ENCODE measurements at places on chromosomes 13 and 19.

- DNase-seq, result no peak
Measured at GRCh38 chr19:6095760-6096159, 14.5 kb downstream of the RFX2 start.

DNA sequence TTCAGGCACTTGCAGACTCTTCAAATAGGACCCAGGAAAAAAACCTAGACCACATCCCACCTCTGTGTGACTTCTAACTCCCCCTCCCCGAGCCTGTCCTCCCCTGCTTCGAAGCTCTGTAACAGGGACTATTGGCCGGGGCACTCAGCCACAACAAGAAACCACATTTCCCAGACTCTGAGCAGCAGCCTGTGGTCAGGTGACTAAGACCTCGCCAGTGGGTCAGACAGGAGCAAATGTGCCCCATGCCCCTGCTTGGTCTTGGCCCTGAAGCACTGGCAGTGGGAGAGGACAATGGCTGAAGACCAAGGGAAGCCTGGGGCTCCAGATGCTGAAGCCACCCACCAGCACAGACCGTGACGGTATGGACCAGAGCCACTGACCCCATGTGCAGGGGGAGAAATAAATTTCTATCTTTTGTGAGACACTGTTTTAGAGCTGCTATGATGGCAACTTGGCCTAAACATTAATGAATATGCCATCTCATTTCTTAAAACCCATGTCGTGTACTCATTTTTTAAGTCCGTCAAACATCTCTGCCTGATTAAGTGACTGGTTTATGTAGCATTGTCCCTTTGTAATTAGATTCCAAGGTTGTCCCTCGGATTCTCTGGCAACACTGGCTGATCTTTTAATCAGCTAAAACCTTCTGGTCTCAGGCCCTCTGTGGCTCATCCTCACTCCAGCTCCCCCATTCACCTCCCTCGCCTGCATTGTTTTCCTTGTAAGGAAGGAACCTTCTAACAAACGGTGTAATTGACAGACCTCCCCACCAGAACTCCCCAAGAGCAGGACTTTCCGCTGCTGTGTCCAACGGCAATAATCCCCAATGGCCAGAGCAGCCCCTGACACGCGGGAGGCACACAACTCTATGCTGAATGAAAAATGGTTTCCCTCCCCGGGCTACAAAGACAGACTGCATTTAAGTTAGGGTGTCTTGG, 98.4 kb downstream of the STK24 start:
- DNase-seq, result peak; percentile 91

- peak; percentile 98 for DNase-seq
Measured at GRCh38 chr19:2491130-2491801, 15.3 kb downstream of the GADD45B start.

- DNase-seq, result no peak
Measured at GRCh38 chr13:91768746-91769145, 370.3 kb downstream of the GPC5 start.

GRCh38 chr19:35993923-35994598, 927 bp upstream of the SDHAF1 start:
- DNase-seq, result peak; percentile 90

GRCh38 chr13:28582892-28583240, 76.1 kb upstream of the POMP start:
- no peak for DNase-seq

- no peak for DNase-seq
Measured at GRCh38 chr13:74570046-74570445, 435.8 kb upstream of the KLF12 start.

DNA sequence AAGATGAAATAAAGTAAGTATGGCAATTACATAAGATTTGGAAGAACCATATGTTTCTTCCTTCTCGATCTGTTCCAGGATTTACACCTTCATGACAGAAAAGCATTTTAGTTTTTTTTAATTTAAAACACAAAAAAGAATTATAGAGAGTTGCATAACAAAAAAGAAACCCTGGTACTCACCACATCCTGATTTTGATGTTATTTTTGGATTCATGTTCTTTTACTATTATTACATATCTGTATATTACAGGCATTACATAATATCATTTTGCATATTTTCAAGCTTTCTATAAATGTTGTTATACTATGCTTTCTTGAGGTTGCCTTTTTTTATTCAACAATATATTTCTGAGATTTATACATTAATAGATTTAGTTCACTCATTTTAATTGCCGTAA, 6.7 kb upstream of the KATNAL1 start:
- no peak for DNase-seq
